ENCODE measurements at places on chromosomes 5 and 9. TPM values are rescaled to one million over a fixed set of nuclear protein-coding genes. Genes with fewer than 3 reads are reported as not detected.

Gene MYMK
- total RNA-seq = not detected

Gene SPATA31A1
- not detected for total RNA-seq

Gene PCDHB14
- total RNA-seq = 0.51 TPM

Gene SLC4A9
- total RNA-seq = not detected

Gene AGXT2
- not detected for total RNA-seq

Gene CDX1
- total RNA-seq = not detected

Gene C5orf52
- not detected for total RNA-seq

Gene VCAN
- 0.25 TPM for total RNA-seq

Gene GABRA6
- total RNA-seq = not detected

Gene ECM2
- not detected for total RNA-seq

Gene SPATA24
- total RNA-seq = 8.1 TPM

Gene HSD17B3
- not detected for total RNA-seq

Gene HK3
- total RNA-seq = not detected

Gene DDX4
- total RNA-seq = not detected

Gene MEIKIN
- not detected for total RNA-seq

Gene SCGB3A2
- not detected for total RNA-seq

Gene TMEM171
- 1.4 TPM for total RNA-seq

Gene JAKMIP2
- total RNA-seq = not detected

Gene MTX3
- 5.9 TPM for total RNA-seq

Data from dermis microvascular lymphatic vessel endothelial cell (primary cell).